ENCODE measurements at places on chromosomes 6 and 20.

GRCh38 chr6:167244991-167245390, 46.1 kb upstream of the UNC93A start:
- DNase-seq: no peak

DNA sequence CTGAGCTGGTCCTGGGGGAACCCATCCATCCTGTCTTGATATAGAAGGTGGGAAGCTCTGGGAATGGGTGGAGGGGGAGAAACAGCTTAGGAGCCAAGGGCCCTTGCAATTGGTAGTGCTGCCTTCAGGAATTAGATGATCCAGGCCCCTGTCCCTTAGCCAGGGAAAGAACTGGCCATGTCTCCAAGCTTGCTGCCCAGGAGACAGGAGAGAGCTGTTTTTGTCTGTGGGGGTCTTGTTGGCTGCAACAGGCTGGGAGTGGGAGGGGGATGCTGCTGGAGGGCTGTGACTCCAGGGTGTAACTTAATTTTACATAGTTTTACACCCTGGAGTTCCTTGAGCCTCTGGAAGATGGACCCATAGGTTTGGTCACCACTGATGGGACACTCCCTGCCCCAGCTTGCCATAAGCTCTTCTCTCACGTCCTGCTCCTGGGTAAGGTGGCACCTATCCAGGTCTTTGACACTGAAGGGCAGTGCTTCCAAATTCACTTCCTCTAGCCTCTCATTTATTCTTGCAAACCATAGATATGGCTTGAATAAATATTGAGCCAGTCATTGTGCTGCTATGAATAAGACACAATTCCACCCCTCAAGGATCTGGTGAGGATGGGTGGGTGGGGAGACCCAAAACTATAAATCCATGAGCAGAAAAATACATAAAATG, 16.8 kb downstream of the VEGFA start:
- no peak for DNase-seq

DNA sequence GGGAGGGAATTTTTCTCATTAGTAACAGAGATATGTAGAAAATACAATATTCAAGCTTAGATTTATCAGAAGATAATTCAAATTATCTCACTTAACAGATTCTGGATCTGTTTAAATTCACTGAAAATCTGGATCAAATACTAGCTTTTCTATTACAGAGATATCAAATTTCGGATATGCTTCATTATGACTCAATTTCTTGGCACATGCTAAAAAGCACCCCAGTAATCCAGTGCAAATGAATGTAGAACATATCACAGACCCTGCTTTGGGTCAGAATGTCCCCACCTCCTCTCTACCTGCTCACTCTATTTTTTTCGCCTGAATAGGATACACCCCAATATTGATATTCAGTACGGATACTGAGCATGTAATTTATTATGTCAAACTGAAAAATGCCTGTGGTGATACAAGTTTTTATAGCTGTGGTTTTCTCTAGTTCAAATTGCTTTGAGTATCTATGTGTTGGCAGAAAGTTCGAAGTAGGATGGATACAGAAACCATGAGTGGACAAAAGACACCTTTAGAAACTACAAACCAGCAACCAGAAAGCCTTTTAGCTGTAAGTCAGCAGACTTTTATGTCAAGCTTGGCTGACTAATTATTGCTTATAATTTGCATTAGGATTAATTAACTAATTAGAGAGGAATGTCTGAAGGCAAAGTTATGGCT, 290.0 kb downstream of the TFAP2B start:
- no peak for DNase-seq

- no peak for DNase-seq
These were observed 968 bp upstream of the CCN5 start for GRCh38 chr20:44714102-44714700.

Data from NB4 (cell line).